ENCODE measurements at places on chromosomes 1 and 21.
A peak's percentile ranks its signal among the peaks of the same experiment; 100 is the strongest.

DNA sequence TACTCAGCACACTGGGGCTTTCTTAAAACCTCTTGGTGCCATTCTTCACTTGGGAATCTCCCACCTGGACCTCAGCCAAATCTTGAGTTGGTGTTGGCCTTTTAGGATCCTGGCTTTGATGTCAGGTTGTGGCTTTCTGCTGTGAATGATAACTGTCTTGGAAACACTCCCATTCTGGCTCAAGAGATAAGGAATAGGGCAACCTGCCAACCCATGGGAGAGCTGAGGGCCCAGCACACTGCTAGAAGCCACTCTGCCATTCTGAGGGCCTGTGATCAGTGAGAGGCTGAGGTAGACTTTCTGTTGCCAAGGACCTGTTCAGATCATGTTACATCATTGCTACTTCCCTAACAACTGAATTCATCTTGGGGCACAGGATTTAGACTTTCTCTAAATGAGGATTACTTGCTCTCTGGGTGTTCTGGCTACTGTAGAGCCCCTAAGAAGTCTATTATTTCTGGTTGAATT, 45.8 kb downstream of the TTC39A start:
- no peak for DNase-seq

- peak; percentile 8 for DNase-seq
Measured at GRCh38 chr1:31669786-31670592, 25.3 kb upstream of the PEF1 start.

GRCh38 chr1:172381946-172382345, 38.5 kb upstream of the C1orf105 start:
- DNase-seq = no peak

GRCh38 chr1:224044420-224044819, 69.5 kb upstream of the FBXO28 start:
- no peak for DNase-seq

DNA sequence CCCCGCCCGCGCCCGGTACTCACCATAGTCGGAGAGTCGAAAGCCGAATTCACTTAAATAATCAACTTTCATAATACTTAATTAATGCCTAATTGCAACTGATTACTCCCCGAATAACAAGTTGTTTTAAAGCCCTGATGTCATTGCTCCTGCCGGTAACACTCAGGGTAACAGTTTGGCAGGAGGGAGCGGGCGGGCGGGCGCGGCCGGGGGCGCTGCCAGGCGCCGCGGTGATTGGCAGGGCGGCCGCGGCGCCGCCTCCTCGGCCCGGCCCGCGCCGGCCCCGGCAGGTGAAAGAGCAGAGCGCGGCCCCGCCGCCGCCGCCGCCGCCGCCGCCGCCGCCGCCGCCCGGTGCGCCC, 102.2 kb downstream of the CASZ1 start:
- no peak for DNase-seq

DNA sequence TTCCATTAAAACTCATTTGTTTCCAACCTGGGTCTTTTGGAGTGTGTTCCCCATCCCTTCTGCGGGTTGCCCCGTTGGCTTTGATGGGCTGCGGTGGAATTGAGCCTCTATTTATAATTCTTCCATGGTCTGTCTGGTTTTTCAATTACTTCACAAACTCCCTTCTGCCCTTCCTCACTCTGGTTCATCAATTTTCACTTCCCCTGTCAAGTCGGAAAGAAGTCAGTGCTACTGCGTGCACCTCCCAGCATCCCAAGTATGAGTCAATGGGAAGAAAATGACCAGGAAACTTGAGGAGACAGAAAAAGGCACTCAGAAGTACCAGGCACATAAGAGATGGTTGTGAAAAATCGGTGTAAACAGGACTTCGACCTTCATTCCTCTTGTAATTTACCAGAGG, 126.2 kb downstream of the KAZN start:
- no peak for DNase-seq

DNA sequence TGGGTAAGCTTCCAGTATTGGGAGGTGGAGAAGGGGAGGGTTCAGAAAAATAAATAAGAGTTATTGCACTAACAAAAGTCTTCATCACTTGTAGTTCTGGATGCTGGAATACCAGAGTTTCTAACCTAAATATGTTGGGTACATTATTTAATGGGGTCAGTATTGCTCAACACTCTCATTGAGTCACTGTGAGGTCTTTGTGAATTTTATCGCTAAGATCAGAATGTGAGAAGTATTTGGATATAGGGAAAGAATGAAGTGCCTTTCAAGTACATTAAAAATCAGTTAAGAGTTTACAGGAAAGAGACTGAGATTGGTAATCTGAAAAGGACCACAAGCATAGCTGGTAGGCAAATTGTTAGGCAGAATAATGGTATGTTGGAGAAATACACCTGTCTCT, 8.8 kb downstream of the SNRPE start:
- DNase-seq = no peak

GRCh38 chr1:242435200-242435599, 89.3 kb downstream of the PLD5 start:
- DNase-seq = no peak

Measured in activated CD8-positive, alpha-beta memory T cell treated with anti-CD3 and anti-CD28 coated beads for 1 hour (primary cell).